ENCODE measurements at places on chromosomes 7 and 10. TPM values are rescaled to one million over a fixed set of nuclear protein-coding genes. Genes with fewer than 3 reads are reported as not detected.

Gene NEUROG3
- polyA plus RNA-seq = not detected

- no peak for DNase-seq
These were observed 84.2 kb upstream of the DIP2C start for GRCh38 chr10:773562-774161.

- no peak for DNase-seq
These were observed 102.7 kb upstream of the C7orf33 start for GRCh38 chr7:148487912-148488311.

DNA sequence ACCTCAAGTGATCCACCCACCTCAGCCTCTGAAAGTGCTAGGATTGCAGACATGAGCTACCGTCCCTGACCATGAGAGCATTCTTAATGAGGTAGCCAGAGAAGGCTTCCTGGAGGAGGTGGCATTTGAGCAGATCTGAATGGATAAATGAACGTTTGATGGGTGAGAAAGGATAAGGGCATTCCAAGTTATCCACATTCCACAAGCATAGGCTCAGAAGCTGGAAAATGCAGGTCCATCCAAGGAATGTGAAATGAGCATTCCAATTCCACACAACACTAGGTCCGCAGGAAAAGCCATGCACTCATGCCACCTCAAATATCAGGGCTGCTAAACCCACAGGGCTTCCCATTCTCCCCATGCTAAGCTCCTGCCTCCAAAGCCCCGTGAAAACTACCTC lies 17.0 kb downstream of the TMEM130 start:
- DNase-seq = no peak

DNA sequence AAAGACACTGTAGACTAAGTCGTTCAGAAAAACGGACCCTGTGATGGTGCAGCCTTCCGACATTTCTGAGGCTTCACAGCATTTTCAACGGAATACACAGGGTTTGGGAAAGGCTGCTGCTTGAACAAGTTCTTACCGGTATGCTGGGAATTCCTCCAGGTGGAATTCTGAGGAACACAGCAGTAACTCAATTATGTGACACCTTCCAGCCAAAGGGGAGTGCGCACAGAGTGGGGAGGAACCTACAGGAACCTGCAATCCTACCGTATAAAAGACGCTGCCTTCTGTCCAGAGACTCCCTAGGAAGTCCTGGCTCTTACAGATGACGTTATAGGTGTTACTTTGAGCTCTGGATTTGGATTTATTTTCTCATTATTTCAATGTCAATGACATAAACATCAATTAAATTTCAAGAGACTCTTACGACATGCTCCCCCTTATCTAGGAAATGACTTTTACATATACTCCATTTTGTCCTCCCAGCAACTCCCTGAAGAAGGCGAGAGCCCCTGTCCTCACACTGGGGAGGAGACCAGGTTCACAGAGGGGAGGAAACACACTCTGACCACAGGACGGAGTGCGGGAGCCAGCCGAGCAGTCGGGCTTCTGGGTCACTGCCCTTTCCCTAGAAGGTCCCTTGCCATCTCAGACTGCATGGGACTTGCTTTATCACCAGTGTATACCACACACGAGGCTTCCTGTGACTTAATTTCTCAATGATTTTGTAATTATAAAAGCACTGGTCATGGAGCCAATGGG lies 27.9 kb downstream of the VIPR2 start:
- DNase-seq = no peak

- no peak for DNase-seq
These were observed 106.3 kb downstream of the CCNY start for GRCh38 chr10:35442592-35442991.

Gene RARRES2
- 60.4 TPM for polyA plus RNA-seq

Gene TSPAN12
- 57.2 TPM for polyA plus RNA-seq

DNA sequence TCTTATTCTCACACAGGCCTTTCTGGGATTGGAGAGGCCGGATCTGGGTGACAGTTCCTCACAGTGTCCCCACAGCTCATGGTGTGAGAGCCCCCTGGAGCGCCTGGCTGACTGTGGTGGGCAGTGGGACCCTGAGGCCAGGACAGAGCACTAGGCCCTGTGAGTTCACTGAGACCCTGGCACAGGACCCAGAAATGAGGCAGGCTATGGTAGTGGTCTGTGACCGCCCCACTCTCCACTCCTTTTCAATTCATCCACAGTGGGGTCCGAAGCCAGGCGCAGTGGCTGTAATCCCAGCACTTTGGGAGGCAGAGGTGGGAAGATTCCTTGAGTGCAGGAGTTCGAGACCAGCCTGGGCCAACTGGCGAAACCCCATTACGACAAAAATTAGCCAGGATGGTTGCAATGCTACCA lies 95.9 kb upstream of the TNRC18 start:
- DNase-seq = no peak

GRCh38 chr7:85075864-85076263 lies 111.0 kb downstream of the SEMA3D start:
- DNase-seq = no peak

- no peak for DNase-seq
These were observed 60.5 kb downstream of the CNOT4 start for GRCh38 chr7:135449436-135449835.

Gene CH25H
- 0.80 TPM for polyA plus RNA-seq

DNA sequence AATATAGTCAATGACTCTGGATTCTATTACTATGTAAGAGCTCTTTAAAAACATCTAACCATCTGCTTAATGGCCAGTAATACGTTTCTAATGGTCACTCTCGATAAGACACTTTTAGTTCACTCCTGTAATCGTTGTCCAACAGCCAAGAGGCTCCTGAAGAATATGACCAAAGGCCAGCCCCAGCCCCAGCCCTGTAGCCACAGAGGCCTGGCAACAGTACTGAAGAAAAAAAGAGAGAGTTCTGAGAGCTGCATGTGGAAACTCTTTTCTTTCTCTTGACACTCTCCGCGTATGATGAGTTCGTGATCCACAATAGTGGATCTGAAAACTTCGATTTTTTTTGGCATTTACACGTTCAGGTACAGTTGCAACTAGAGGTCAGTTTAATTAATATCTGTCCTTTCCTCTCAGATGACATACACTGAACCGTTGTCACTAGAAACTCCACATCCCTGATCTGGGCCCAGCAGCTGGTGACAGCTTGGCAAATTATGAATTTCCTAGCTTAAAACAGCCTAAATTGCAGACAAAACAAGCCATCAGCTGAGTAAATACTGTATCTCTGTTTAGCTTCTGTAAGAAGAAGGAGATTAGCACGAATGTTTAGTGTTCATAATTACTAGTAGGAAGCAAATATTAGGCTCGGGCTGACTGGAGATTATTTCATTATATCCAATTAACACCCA lies 456.7 kb downstream of the LRMDA start:
- DNase-seq = no peak

DNA sequence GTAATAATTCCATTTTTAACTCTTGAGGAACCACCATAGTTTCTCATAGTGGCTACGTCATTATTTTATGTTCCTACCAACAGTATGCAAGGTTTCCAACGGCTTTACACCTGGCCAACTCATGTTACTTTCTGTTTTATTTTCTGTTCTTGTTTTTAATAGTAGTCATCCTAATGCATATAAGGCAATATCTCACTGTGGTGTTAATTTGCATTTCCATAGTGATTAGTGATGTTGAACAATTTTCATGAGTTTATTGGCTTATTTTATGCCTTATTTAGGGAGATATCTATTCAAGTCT lies 465.5 kb upstream of the KLF6 start:
- DNase-seq = no peak

GRCh38 chr10:132524443-132525285 lies 12.9 kb upstream of the INPP5A start:
- DNase-seq = no peak

- no peak for DNase-seq
These were observed 198.6 kb downstream of the TRIL start for GRCh38 chr7:28759475-28759971.

DNA sequence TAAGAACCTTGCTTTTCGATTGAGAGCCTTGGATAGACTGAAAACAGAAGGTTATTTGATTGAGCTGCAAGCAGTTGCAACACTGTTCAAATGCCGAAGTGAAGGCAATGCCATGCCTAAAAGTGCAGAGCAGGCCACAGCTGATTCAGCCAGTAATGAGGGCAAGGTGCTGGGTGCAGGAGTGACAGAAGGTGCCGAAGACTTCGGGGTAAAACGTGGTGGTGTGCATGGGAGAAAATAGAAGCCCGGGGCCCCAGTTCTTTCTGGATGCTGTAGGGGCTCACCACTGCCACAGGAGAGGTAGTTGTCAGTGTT lies 43.6 kb upstream of the GATAD1 start:
- DNase-seq = no peak

DNA sequence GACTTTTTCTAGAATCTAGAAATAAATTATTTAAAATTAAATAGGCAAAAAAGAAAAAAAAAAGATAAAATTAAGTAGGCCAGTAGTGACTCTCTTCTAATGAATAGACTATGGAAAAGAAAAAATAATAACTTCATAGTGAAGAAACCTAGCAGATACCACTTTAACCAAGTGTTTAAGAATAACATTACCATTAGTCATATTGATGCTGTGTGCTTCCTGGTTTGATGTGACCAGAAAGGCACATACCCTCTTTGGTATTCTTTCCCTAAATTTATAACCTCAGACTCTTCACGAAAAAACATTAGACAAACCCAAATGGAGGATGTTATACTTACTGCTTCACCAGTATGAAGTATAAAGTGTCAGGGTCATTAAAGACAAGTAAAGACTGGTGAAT lies 42.6 kb downstream of the KIF20B start:
- no peak for DNase-seq

Gene ZNF365
- polyA plus RNA-seq = not detected

Gene ZNF775
- 9.3 TPM for polyA plus RNA-seq

- DNase-seq = no peak
These were observed 2.5 kb downstream of the HOXA4 start for GRCh38 chr7:27128034-27128433.

DNA sequence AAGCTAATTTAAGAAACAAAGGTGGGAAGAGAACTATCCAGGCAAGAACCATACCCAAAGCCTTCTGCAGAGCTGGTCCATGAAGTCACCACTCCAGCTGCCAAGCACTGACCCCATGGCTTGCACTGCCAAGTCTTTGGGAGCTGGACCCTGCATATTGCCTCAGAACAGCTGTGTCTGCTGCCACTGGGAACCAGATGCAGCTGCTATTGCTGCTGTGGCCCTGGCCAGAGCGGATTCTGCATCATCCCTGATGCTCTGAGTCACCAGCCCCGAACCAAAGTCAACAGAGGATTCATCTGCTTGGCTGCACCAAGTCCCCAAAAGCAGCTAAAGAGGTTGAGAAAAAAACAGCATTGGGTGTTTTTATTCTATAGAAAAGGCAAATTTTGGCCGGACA lies 39.2 kb upstream of the GSAP start:
- peak; percentile 52 for DNase-seq

DNA sequence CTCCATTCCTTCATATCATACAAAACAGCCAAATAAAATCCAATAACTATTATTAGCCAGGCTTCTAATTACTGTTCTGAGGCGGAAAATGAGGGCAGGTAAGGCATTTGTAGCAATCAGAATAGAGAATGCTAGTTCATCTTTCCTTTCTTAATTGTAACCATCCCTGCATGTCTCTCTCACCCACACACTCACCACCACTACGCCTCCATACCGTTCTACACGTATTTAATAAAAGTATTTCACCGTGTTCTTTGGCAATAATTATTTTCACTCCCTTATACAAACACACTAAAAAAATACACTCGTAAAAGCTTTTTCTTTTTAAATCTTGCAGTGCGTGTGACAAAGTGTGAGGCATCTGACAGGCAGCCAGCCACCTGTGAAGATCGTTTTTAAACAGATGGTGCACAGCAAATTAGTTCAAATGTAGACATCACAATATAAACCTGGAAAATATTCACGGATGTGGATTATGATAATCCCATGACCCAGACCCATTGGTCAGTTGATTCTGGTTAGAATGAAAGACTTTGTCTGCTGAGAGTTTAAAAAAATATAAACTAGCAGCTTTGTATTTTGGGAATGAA lies 653.6 kb downstream of the REEP3 start:
- no peak for DNase-seq

DNA sequence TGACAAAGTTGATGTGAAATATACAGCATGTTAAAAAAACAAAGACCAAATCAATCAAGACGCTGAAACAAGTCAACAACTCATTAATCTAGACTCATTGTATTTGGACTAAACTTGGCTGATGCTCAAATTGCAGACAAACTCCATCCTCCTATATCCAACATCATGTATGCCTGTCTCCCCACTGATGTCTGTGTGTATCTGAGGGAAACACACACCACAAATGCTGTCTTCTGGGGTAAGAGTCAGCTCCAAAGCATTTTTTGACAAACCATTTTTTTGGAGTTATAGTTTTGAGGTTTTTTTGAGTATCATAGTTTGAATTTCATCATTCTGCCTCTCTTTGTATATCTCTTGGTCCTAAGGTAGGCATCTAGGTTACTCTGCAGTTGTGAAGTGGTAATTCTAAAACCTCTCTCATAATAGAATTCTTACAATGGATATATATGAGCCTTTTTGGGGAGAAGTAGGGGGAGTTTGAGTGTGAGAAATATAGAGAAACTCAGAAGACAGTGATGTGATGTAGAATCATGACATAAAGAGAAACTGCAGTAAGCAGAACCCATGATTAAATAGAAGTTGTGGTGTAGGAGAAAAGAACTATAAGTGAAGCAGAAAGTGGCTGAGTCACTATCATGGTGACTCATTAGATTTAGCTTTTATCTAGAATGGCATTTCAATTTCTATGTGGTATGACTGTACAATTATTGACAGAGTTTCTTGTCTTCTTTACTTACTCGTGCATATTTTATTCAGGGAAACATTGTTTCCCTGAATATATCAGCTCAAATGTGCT lies 1531.1 kb upstream of the LRRTM3 start:
- no peak for DNase-seq

DNA sequence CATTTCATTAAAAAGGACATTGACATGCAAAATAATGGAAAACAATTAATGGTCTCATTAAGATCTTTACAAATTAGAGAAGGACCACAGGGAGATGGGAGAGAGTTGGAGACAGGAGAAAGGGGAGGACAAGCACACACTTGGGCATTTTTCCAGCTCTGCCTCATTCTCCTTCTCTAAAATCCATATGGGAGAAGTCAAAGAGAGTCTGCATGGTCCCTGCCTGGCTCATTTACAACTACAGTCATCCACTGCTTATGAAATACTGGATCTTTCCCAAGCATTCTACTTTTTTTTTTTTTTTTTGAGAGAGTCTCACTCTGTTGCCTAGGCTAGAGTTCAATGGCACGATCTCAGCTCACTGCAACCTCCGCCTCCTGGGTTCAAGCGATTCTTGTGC lies 518.9 kb upstream of the CELF2 start:
- no peak for DNase-seq

Gene PAX4
- polyA plus RNA-seq = not detected
